ENCODE measurements at places on chromosomes 4 and X.
A peak's percentile ranks its signal among the peaks of the same experiment; 100 is the strongest.

DNA sequence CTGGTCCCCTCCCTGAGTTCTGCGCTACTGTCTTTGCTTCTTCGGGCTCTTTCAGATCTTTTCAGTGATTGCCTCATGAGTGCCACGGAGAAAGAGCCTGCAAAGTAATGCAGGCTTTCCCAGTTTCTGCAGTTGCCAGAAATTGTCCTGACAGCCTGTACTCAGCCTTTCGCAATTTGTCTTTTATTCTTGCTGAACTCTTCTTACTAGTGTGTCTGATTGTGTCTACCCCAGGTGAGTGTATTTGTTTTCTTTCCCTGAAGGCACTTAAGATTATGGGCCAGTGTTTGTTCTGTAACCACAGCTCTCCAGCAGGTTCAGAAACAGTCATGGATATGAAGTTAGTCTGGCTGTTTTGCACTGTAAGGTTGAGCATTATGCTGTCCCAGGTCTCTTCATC lies 47.1 kb downstream of the FAM193A start:
- DNase-seq = no peak

GRCh38 chrX:47146936-47147859 lies 2.2 kb downstream of the RBM10 start:
- DNase-seq = no peak

- DNase-seq = no peak
Observed at GRCh38 chr4:14749910-14750309, 252.4 kb upstream of the CPEB2 start.

DNA sequence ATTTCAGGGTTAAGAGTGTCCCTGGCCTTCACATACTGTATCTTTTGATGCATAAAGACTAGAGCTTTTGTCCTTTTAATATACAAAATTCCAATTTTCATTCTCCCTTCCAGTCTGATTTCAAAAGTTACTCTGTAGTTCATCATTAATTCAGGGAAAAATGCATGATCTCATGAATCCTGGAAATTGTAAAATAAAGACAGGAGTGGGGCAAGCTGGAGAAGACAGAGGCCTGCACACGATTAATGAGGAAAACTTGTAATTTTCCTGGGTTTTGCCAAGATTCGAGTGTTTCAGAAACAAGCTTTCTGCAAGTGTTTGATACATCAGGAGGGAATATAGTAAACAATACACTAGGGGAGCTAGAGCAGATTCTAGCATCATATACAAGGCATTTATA lies 947.9 kb downstream of the FAT4 start:
- no peak for DNase-seq

DNA sequence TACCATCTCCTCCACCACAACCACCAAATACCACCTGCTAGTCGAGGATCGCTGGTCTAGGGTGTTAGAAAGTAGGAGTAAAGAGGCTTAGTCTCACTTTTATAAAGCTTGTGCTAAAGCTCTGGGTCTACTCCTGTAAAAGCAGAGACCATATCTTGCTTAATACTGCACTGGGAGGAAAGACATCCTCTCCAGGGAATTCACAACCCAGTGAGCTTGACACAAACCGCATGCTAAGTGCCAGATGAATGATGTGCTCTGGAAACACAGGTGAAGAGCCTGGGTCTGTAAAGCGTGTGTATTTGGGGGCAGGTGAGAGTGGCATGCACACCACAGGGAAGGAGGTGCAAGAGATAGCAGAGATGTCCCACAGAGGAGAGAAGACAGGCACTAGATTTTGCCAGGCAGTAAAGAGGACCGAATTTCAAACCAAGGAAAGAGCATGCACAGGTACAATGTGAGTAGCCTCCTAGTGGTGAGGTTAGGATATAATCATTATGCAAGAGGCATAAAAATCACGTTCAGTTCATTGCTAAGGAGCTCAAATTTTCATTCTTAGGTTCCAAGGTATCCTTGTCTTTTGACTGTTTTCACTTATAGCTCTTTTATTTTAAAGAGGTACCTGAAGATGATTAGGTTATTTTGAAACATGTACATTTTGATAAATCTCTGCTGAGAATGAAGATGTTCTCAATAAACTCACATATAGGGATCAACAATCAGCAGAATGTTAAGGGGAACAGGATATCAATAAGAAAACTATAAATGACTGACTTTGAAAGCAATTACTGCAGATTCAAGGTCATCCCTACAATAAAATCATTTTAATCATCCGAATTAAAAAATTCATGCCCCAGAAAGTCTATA lies 20.7 kb downstream of the TAPT1 start:
- DNase-seq = no peak

GRCh38 chrX:68746988-68747387 lies 81.8 kb upstream of the EFNB1 start:
- DNase-seq = no peak

DNA sequence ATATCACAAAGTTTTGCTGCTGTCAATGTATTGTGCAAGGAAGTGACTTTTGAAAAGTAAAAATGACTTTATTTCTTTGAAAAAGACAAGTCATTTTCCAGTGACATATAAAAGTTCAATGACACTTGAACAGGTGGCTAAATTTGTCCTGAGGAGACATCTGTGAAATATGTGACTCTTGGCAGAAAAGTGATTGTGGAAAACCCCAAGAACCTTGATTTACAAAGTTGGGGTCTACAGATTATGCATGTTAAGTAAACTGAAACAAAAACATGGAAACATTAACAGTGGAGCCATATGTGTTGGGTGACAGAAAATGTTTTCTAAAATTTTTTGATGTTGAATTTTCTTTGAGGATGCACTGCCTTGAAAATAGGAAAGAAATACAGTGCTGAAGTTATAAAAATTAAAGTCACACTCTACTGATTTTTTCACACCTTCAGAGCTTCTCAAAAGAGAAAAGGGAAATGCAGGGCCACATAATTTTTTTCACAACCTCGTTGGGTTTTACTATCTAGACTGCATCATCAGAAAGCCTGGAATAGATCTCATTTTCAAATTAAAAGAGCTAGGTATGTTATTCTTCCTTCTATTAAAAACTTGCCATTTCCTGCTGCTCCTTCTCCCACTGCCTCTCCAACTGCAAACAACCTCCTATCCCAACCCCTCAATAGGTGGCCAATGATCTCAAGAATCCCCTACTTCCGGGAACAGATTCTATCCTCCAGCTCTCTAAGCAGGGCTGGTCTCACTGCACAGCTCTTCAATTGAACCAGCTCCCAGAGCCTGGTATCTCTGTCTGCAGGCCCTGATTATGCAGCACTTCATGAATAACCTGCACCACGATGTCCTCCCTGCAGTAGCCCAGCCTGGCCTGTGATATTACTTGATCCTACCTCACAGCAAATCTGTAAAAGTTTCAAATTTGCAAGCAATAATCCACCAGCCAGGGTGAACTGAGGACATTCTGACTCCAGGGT lies 570.8 kb upstream of the CPEB2 start:
- no peak for DNase-seq

GRCh38 chr4:10171055-10171454 lies 54.5 kb upstream of the WDR1 start:
- DNase-seq = no peak

GRCh38 chr4:106618956-106619355 lies 250.4 kb upstream of the GIMD1 start:
- no peak for DNase-seq

DNA sequence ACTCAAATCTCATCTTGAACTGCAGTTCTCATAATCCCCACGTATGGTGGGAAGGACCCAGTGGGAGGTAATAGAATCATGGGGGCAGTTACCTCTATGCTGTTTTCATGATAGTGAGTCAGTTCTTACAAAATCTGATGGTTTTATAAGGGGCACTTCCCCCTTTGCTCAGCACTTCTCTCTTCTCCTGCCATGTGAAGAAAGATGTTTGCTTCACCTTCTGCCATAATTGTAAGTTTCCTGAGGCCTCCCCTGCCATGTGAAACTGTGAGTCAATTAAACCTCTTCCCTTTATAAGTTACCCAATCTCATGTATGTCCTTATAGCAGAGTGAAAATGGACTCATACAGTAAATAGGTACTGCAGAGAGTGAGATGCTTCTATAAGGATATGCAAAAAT lies 1050.6 kb upstream of the GRIA3 start:
- no peak for DNase-seq

- peak; percentile 43 for DNase-seq
Observed at GRCh38 chr4:38803833-38804653, 548 bp downstream of the TLR1 start.

- no peak for DNase-seq
Observed at GRCh38 chrX:8190341-8190830, 19.3 kb upstream of the VCX2 start.

GRCh38 chr4:155407480-155407879 lies 30.7 kb upstream of the MAP9 start:
- DNase-seq = no peak

- no peak for DNase-seq
Observed at GRCh38 chrX:100625985-100626491, 10.6 kb downstream of the TSPAN6 start.

GRCh38 chrX:149950681-149951080 lies 12.4 kb upstream of the EOLA2 start:
- DNase-seq = peak; percentile 12

DNA sequence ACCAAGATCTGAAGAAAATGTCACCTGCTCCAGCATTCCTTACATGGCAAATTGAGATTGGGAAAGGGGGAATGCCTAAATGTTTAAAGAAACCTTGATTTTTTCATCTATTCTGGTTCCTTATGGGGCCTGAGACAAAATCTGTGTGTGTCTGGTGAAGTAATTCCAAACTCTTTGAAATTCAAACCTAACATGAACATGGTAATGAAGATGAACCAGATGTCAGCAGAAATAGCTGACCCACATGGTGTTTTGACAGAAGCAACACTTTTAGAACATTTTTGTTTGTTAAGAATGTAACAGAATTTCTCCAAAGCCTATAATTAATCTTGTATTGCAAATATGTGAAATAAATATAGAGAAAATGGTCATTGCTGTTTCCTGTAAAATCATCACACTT lies 133.0 kb downstream of the PARM1 start:
- no peak for DNase-seq

GRCh38 chrX:112645774-112646173 lies 34.0 kb downstream of the LHFPL1 start:
- DNase-seq = no peak

Data from CD4-positive, alpha-beta T cell treated with Interleukin-6 for 4 hours (primary cell).